Activated T-helper 1 cell treated with anti-CD3 and anti-CD28 coated beads, Interleukin-2, amount 50 U/mL, for 16 hours (primary cell): ENCODE measurements at places on chromosomes 16 and 17.

DNA sequence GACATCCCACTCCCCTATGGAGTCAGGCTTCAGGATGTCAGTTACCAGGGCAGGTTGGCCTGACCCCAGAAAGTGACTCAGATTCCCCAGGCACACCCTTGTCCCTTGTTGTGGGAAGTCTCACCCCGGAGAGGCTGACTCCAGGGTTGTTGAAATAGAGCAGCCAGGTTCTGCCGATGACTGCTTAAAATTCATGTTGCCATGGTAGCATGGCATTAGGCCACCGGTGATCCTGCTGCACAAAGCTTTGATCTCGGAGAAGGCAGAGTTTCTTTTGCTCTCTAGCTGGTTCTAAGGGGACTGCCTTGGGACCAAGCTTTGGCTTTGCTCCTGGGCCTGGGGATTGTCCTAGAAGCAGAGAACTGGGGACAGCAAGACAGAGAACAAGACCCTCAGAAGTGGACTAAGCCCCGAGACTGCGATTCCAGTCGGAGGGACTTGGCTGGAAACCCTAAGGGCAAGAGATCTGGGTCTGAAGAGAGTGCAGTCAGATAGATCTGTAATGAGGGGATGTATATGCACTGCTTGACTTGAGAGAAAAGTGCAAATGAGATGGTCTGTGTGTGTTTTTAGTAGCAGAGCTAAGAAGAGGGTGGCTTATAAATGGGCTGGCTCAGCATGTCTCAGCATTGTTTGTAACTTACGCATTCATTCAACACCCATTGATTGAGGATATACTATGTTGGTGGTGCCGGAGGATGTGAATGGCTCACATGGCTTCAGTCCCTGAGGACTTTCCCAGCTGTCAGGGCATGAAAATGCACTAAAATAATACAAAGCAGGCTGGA, 106.9 kb downstream of the RGS9 start:
- no peak for DNase-seq

DNA sequence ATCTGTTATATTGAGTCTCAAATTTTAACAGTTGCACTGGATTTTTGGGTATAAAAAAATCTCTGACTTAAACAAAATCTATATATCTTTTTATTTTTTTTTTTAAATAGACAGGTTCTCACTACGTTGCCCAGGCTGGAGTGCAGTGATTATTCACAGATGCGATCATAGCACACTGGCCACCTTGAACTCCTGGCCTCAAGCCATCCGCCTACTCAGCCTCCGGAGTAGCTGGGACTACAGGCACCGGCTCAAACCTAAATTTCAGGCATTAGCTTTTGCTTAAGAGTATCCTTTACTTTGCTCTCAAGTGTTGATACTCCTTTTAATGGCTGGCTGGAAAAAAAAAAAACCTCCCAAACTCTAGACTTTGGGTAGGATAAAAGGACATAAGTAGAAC, 61.6 kb downstream of the RPGRIP1L start:
- DNase-seq, result no peak

GRCh38 chr16:57513371-57514102, 22.8 kb downstream of the CCDC102A start:
- no peak for DNase-seq

- DNase-seq, result no peak
Observed at GRCh38 chr17:4846635-4847390, 13.7 kb downstream of the MINK1 start.

DNA sequence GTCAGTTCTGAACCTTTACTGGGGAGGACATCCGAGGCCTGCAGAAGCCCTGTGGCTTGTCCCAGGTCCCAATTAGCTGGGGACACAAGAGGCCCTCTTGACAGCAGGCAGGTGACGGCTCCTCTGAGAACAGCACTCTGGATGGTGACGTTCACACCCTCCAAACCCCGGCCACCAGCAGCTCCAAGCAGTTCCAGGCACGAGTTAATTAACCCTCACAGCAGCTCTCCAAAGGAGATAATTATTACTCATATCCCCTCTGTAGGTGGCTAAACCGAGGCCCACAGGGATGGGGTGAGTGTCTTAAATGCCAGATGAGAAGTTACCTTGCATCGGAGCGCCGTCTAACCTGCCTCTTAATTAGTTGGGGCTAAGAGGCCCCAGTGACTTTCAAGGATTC, 168.9 kb upstream of the CIBAR2 start:
- no peak for DNase-seq

DNA sequence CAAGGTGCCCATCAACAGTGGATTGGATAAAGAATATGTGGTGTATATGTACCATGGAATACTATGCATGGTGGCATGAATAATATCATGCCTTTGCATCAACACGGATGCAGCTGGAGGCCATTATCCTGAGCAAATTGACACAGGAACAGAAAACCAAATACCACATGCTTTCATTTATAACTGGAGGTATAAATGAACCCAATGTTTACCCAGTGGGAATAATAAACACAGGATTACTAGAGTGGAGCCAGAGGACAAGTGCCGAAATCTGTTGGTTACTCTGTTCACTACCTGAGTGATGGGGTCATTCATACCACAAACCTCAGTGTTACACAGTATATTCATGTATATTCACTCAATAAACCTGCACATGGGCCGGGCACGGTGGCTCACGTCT, 125.2 kb downstream of the CDH11 start:
- no peak for DNase-seq

DNA sequence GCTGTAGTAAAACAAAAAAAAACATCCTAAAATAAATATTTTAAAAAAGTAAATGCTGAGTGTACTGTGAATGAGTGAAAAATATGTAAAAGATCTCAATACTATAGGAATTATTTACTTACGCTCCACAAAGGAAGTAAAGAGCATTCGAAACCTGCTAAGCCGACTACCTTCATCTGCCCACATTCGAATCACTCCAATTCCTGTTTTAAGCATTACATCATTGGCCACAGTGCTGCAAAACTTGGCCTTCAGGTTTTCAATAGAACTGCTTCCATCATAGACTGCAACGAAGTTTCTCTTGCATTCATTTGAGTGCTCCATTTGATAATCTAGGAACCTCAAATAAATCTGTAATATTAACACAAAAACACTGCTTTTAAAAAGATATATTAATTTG, 34.4 kb downstream of the NETO2 start:
- DNase-seq, result no peak

- DNase-seq, result no peak
Observed at GRCh38 chr16:54080524-54081008, 206.0 kb downstream of the IRX3 start.

GRCh38 chr17:33498069-33498468, 205.0 kb upstream of the ASIC2 start:
- no peak for DNase-seq

- no peak for DNase-seq
Observed at GRCh38 chr16:88871349-88871702, 4.9 kb upstream of the PABPN1L start.

DNA sequence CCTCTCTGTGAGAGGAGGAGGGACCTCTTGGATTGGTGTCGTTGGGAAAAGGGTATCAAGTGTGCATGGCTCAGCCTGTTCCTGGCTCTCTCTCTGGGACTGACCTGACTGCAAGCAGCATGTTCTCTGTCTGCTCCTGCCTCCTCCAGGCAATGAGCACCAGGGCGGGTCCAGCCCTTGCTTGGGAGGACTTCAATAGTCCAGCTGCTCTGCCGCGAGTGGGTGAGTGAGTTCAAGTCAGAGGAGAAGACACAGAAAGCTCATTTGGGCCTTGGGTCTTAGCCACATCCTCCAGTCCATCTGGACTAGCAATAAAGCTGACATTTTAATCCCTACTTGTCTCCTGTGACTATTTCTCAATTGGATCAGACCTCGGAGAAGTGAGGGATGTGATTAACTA, 25.2 kb upstream of the TNS4 start:
- DNase-seq, result no peak

DNA sequence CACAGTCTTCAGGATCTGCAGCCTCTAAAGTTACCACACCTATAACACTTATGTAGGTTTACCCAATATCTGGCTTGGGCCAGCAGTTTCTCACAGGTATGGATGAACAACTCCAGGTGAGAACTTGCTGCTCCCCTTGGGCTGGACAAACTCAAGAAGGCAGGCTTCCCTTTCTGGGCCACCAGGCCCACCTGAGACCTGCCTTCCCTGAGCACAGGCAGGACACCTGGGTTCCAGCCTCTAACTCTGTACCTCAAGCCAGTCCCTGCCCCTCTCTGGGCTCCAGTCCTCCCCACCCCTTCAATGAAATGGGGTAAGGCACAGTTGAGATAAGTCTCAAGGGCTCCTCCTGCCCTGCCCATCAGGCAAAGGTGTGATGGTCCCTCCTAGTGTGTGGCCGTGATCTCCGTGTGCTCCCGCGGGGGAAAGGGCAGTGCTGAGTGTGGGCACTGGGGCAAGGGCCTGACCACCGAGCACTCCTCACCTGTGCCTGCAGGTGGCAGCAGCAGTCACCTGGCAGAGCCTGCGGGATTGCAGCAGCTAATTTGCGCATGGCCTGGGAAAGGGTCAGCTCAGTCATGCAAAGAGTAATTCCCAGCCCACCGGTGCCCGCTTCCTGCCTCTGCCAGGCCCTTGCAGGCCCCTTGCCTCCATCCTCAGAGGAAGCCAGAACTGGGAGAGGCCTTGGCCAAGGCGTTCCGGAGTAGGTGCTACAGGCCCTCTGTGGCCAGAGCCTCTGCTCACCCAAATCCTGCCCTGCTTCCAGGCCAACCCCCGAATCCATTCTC, 28.2 kb upstream of the ADGRG1 start:
- no peak for DNase-seq

GRCh38 chr17:75468291-75468754, 11.9 kb downstream of the TMEM94 start:
- no peak for DNase-seq

GRCh38 chr17:49031965-49032928, 35.1 kb downstream of the IGF2BP1 start:
- DNase-seq, result no peak

DNA sequence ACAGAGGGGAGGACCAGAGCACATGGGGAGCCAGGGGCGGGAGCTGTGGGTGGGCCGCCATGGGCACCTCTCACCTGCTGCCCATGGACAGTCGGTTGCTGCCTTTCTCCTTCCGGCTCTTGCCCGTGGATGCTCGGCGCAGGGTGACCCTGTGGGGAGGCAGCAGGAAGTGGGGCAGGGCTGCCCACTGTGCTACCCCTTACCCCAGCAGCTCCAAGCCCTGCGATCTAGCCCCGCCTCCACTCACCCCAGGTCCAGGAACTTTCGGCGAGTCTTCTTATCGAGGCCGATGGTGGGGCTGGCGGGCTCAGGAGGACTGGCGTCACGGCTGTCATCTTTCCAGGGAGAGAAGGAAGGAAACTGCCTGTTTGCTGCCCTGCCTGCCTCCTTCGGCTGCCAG, 14.2 kb downstream of the SAMD14 start:
- no peak for DNase-seq

- no peak for DNase-seq
Observed at GRCh38 chr16:61987474-61988012, 48.7 kb downstream of the CDH8 start.

DNA sequence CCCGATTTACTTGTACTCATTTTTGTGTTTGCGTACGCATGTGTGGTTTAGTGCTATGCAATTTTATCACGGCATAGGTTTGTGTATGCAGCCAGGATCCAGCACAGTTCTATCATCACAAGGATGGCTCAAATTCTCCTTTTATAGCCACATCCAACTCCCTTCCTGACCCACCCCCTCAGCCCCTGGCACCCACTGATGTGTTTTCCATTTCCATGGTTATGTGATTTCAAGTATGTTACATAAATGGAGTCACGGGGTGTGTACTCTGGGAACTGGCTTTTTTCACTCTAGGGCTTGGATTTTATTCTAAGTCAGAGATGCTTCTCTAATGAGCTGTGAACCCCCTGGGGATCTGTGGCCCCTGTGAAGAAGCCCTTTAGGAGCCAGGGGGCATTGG, 16.8 kb downstream of the IL4R start:
- DNase-seq, result no peak

DNA sequence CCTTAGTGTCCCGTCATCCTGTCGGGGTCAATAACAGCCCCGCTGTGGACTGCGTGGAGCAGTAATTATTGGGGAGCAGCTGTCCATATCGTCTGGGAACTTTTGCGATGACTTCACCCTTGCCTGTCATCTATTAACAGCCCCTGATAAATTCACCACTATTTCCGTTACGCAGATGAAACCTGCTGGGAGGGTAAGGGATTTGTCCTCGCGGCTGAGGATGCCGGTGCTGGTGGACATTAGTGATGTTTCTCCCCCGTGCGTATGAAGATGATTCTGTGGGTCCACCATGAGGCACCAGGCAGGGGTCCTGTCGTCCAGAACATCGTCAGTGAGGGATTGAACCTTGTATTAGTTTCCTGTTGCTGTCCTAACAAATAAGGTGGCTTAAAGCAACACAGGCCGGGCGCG, 1.0 kb downstream of the FLYWCH2 start:
- no peak for DNase-seq

DNA sequence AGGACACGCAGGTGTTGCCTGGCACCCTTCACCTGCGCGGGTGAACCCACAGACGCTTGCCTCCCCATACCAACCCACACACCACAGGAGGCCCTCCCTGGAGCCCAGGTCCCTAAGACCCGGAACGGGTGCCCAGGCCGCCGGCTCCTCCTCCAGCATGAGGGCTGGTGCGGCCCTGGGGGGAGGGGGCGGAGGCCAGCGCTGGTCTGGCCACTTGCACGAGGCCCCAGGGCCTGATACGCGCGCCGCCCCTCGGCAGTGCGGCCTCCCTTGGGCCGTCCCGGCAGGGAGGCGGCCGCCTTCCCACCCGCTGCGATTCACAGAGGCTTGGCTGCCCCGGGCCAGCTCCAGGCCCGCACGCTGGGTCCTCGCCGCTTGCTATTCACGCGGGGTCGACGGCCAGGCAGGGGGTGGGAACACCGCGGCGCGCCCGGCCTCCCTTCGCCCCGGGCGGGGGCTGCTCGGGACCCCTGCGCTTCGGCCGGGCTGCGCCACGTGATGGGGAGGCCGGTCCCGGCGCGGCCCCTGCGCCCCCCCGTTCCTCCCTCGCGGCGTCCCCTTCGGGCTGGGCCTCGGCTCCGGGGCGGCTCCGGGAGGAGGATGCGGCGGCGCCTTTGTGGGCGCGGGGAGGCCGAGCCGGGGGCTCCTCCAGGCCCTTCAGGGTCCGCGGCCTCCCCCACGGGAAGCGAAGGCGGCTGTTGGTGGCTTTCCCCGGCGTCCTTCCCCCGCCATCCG, 685 bp downstream of the FASN start:
- DNase-seq, result no peak

DNA sequence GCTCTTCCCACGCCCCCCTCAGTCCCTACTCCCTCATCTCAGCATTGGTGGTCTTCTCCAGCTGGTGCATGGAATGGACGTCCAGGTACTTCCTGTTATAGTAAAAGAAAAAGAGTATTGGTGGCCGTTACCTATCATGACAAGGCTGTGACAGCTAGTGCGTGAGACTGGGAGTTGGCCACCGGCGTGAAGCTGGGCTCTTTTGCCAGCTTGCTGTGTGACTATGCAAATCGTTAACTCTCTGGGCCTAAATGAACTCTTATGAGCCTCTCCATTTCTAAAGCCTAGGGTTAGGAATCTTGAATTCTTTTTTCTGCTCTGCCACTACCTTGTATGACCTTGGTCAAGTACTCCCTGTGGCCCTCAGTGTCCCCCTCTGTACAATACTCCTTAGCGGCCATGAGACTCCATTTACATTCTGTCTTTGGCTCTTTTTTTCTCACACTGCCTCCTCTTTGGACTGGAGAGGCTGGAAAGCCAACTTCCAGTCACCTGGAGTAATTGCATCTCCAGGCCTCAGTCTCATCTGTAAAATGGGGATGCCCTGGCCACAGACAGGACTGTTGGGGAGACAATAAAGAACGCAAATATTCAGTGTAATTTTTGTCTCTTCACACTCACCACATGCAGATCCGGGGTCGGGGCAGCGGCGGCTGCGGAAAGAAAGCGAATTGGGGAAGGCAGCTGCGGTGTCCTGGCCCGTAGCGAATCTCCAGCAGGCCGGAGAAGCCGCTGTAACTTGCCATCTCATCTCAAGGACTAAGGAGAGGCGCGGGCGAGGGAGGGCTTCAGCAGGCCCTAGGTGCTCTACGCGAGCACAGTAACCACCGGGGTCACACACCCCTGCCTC, 1.1 kb downstream of the CFAP119 start:
- DNase-seq, result no peak
